Left lobe of liver (tissue), 2 donors: ENCODE measurements at places on chromosomes 11 and 22. TPM values are rescaled to one million over a fixed set of nuclear protein-coding genes. Genes with fewer than 3 reads are reported as not detected.
A peak's percentile ranks its signal among the peaks of the same experiment; 100 is the strongest.

Gene SMCO4
- total RNA-seq, result 48.7 TPM

Gene TTC36
- total RNA-seq, result 116 TPM

DNA sequence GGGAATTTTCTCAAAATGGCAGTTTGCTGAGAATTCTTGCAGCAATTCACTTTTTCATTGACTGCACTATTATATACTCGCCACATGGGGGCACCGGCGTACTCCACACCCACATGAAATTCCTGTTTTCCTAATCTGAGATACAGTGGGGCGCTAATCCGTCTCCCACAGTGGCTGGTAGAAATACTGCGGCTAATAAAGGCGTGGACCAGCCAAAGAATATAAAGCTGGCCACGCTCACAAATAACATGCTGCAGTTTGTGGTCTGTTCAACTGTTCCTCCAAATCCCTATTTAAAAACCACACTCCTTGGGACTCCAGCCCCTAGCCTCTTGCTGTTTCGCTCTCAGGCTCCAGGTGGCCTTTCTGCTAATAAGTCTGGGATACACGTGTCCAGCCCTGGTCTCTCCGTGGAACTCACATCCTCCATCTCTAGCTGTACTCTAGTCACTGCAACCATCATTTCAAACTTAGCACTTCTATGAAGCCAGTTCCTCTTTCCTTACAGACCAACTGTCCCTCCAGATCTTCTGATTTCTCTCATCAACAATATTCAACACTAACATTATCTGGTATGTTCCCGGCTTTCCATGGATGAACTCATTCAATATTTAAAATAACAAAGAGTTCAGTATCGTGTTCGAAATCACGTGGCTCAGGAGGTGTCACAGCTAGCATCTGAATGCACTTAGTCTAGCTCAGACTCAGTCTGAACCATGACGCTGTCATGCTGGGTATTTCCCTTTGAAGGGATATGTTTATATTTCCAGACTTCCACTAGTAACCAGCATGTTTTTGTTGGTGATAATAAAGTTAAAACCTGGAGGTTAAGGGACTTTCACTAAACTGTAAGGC lies 22.0 kb downstream of the TBRG1 start:
- DNase-seq, result peak; percentile 51

GRCh38 chr11:110613197-110613918 lies 98.9 kb downstream of the ARHGAP20 start:
- DNase-seq, result no peak

DNA sequence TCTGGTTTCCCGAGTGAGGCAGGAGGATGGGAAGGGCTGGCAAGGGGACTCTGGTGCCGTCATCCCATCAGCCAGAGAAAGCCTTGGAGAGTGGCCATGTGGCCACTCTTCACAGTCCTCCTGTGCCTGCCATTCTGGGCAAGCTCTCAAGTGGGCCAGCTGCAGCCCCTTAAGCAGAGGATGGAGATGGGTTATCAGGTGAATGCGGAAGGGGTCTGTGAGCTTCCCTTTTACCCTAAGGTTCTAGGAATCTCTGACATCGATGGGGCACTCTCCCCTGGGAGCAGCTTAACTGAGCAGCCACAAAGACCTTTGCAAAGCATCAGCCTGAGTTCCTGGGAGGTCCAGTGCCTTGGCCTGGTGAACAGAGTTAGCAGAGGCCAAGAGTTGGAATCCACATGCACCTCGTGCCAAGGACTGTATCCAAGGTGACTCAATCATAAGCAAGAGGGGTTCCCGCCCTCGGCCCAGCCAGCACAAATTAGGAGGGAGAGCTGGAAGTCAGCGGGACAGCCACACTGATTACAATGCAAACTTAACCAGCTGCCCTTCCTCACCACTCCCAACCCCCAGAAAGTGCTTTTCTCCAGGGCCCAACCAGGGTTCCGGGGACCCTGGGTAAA lies 193.6 kb downstream of the BUD13 start:
- DNase-seq, result no peak

GRCh38 chr11:96384156-96384555 lies 5.6 kb downstream of the CCDC82 start:
- DNase-seq, result no peak

- no peak for DNase-seq
Observed at GRCh38 chr11:107387666-107388065, 70.0 kb downstream of the CWF19L2 start.

DNA sequence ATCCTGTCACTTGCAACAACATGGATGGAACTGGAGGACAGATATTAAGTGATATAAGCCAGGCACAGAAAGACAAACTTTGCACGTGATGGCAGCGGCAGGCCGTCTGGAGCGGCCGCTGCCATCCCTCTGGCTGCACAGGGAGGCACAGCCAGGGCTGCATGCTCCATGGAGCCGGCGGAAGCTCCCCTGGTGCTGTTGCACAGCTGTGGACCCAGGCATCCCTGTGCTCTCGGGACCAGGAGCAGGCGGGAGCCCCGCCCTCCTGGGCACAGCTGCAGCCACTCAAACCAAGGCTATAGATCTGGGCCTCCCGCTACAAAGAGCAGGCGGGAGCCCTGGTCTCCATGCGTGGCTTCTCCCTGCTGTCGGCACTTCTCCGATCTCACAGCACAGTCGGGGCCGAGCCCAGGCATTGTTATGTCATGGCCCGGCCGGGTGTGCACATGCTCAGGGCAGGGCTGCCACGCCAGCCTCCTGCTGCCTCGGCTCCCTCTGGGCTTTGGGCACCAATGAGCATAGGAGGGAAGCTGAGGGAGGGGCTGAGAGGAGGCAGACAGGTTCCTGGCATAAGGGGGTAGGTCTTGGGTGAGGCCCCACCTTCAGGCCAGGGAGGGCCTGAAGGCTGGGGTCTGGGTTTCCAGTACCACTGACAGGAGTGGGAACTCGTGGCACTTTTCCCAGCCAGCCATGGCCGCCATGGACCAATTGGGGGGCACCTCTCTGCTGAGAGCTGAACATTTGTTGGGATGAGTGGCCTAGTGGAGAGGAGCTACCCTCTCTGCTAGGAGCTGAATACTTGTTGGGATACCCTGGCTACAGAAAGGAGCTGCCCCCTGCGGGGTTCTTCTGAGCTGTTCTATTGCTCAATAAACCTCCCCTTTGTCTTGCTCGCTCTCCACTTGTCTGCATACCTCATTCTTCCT lies 16.7 kb downstream of the RRP8 start:
- peak; percentile 39 for DNase-seq

DNA sequence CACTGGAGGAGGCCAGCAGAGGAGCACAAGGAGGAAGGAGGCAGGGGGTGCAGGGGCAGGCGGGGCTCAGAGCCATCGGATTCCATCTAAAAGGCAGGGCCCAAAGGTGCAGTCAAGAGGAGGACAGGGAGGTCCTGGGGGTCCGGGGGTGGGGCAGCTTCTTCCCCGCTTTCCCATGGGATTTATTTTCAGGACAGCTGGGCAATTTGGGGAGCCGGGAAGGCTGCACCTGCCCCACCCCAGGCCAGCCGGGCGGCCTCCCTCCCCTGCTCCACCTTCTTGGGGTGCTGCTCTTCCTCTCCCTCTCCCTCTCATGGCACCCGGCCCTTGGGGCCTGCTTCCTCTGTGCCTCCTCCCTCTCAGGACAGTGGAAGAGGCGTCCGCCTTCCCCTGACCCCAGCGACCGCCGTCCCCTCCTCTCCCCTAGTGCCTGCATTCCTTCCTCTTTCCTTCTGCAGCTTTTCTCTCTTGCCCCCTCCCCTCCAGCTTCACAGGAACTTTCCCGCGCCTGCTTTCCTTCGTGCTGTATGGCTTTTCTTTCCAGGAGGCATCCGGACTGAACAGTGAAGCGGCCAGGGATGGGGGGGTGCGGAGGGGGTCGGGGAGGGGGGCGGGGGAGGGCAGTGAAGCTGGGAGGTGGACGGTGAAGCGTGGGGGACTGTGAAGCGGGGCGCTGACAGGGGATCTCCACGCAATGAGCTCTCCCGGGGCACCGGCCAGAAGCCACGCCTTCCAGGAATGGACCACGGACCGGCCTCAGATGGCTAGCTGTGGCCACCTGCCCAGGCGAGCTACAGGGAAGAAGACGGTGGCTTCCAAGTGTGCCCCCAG lies 26.9 kb downstream of the APOBEC3H start:
- no peak for DNase-seq

GRCh38 chr11:75815345-75816168 lies 547 bp downstream of the UVRAG start:
- no peak for DNase-seq
